Stimulated activated CD8-positive, alpha-beta memory T cell treated with anti-CD3 and anti-CD28 coated beads, Interleukin-7, amount 100 ng/mL, for 1 hour (primary cell): ENCODE measurements at places on chromosomes 5 and 9.

DNA sequence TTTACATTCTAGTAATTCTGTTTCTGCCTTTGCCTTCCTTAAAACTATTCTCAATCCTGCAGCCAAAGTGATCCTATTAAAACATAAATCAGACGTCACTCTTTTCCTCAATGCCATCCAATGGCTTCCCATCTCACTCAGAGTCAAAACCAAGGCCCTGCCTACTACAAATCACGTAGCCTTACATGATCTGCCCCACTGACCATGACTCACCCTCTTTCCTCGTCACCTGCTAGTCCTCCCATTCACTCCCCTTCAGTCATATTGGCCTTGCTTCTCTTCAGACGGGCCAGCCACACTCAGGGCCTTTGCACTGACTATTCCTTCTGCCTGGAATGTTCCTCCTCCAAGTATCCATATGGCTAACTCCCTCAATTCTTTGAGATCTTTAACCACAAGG, 39.0 kb upstream of the DMXL1 start:
- DNase-seq: no peak

GRCh38 chr9:121491111-121491510, 8.5 kb downstream of the GGTA1 start:
- DNase-seq: no peak

DNA sequence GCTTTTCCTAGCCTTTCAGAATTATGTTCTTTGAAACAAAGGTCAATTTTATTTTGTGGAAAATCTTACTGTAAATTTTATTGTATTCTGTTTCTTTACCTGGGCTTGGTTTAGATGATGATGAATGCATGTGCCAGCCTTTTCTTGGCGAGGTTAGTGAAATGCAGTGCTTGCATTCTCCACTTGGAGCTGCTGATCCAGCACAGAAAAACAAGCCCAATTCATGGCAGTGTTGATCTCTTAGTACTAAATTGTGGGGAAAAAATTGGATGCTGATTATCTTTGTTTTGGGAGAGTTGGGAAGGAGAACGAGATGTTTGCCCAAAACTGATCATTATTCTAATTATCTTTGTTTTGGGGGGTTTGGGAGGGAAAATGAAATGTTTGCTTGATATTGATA, 3.7 kb downstream of the HABP4 start:
- no peak for DNase-seq

GRCh38 chr5:43007246-43007910, 32.7 kb downstream of the ANXA2R start:
- DNase-seq: peak; percentile 57

GRCh38 chr5:167945542-167946384, 345.7 kb upstream of the WWC1 start:
- DNase-seq: no peak

GRCh38 chr5:175285261-175285660, 158.7 kb downstream of the DRD1 start:
- no peak for DNase-seq

DNA sequence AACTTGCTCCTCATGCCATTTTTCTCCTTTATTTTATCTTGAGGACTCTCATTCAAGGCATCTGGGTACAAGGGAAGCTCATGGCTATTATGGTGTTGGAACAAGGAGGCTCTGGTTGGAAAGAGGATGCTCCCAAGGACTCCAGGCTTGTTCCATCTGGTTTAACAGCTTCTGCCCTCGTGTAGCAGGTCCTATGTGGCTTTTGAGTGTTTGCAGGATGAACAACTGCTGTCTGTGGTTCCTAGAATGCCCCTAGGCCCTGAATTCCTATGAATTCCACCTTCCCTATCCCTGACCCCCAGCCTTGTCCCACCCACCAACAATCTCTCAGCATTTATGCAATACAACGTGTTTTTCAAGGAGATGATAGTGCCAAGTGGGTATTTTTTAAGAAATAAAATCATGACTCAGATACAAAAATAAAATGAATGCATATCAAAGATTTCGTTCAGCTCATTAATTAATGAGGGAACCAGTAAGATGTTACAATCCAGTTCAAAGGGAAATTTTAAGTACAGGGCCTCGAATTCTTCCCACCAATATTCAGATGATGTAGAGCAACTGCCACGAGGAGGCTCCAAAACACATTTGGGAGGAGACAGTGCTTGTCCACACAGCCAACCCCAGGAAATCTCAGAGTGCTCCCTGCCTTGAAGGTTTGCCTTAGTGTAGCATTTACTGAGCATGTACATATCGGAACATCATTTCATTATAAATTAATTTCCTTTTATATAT, 182.0 kb downstream of the MUSK start:
- DNase-seq: no peak
